ENCODE measurements at places on chromosomes 2 and 18.

GRCh38 chr2:218501665-218502064 is 66.5 kb downstream of the USP37 start:
- DNase-seq = no peak

DNA sequence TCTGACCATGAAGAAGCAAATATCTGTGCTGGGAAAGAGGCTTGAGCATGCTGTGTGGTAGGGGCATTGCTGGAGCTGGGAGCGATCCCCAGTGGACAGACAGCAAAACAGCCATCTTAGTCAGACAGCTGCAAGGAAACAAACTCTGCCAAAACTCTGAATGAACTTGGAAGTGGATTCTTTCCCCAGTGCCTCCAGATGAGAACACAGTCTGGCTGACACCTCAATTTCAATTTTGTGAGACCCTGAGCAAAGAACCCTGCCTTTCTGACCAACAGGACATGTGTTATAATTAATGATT is 23.2 kb upstream of the FAP start:
- DNase-seq = no peak

- no peak for DNase-seq
Observed at GRCh38 chr2:240996161-240996833, 2.1 kb upstream of the SNED1 start.

GRCh38 chr2:128155970-128156369 is 65.0 kb downstream of the UGGT1 start:
- no peak for DNase-seq

DNA sequence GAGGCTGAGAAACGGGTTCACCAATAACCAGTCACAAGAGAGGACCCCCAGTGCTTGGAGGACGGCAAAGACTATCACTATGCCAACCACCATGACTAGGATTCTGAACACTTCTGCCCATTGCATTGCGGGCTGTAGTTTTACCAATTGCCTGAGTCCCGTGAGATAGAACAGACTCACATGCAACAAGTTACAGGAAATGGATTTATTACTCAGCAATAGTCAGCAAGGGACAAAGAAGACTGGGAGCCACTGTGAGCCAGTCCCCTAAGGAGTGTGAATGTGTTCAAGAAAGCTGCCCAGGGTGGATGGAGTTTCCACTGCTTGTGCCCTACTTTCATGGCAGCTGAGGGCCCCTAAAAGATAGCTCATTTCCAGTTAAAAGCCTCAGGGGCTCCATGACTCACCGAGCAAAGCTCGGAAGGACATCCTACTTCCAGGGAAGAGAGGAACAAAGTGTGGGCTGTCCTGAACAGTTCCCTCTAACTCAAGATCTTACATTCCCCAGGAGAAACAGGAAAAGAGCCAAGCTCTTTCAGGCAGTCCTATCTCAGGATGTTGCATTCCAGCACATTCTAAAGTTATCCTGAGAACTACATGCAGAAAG is 54.4 kb downstream of the SLC4A3 start:
- no peak for DNase-seq

Measured in stimulated activated CD4-positive, alpha-beta T cell treated with anti-CD3 and anti-CD28 coated beads, Interleukin-12 subunit alpha, Interleukin-12 subunit beta, amount 100 ng/mL, for 4 hours (primary cell).